NCI-H526 (cell line): ENCODE measurements at places on chromosomes 4 and X.

DNA sequence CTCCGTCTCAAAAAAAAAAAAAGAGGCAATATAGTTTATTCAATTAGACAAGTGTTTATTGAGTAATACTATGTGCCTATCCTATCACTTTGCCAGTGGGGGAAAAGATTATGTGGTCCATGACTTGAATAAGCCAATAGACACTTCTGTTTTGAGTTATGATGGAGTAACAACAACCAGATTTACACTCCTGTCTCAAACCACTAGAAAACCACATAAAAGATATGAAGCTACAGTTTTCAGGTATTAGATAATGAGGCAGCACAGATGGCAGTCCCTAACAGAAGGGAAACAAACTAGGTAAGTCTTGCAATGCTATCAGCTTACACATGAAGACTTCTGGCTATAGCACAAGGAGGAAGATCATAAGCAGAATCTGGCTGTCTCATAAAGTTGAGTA lies 22.5 kb downstream of the NFXL1 start:
- no peak for DNase-seq

- peak; percentile 58 for DNase-seq
Observed at GRCh38 chr4:42398171-42398870, 1.0 kb downstream of the SHISA3 start.

- DNase-seq, result no peak
Observed at GRCh38 chrX:39760930-39761329, 336.8 kb downstream of the BCOR start.

DNA sequence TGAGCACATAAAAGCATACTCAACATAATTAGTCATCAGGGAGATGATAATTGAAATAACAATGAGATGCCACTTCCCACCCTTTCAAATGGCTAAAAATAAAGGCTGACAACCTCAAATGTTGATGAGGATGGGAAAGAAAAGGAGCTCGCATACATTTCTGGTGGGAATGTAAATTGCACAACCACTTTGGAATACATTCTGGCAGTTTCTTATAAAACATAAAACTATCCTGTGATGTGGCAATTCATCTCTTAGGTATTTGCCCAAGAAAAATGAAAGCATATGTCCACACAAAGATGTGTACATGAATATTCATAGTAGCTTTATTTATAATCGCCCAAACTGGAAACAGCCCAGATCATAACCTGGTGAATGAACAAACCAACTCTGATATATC lies 687 bp upstream of the ZNF275 start:
- no peak for DNase-seq

- DNase-seq, result no peak
Observed at GRCh38 chrX:64202808-64203325, 2.6 kb downstream of the AMER1 start.

GRCh38 chr4:184423003-184423686 lies 51.2 kb downstream of the IRF2 start:
- DNase-seq, result no peak

DNA sequence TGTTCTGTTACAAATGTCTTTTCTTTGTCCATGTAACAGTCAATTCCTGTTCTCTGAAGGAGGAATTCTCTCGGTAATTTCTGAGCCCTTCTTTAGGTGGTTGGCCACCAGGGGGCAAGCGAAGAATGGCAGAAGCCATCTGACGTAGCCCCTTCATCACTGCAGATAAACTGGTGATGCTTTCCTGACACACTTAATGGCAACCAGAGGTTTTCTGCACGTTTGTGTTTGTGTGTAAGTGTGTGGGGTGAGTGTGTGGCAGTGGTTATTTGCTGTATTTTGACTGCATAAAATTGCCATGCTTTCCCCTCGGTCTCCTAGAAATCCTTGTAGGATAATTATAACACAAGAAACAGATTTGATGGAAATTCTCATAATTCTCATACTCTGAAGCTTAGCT lies 64.8 kb upstream of the STOX2 start:
- DNase-seq, result peak; percentile 20

- no peak for DNase-seq
Observed at GRCh38 chr4:99300934-99301333, 10.1 kb upstream of the ADH1A start.

- DNase-seq, result no peak
Observed at GRCh38 chrX:63809173-63809572, 24.2 kb upstream of the ARHGEF9 start.

DNA sequence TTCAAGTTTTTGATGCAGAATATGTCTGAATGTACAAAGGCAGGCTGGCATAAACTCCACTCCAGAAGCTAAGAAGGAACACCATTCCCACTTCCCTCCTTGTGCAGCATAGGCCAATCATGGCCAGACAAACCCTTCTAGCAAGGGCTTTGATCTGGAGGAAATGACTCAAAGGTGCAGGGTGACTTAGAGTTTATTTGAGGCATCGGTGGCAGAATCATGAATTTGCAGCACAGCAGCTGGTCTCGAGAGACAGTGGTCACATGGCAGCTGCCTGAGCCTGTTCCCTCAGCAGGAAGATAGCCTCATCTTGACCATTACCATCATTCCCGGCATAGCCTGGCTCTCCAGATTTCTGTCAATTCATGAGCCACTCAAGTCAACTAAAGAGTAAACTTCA lies 154.5 kb downstream of the ATP10D start:
- no peak for DNase-seq

DNA sequence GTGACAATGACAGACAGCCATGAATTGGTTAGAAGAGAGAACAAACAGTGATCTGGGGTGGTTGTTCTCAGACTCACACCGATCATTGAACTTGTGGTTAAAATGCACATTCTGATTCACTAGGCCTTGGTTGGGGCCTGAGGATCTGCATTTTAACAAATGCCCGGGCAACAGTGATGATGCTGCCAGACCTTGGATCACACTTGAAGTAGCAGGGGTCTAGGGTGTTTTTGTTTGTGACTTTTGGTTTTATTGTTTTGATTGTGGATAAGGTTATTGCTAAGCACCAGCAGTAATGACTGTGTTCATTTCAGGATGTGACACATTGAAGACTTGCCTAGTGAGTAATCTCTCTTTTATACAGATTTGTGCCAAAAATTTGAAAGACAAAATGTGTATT lies 36.5 kb downstream of the TXLNG start:
- DNase-seq, result no peak

DNA sequence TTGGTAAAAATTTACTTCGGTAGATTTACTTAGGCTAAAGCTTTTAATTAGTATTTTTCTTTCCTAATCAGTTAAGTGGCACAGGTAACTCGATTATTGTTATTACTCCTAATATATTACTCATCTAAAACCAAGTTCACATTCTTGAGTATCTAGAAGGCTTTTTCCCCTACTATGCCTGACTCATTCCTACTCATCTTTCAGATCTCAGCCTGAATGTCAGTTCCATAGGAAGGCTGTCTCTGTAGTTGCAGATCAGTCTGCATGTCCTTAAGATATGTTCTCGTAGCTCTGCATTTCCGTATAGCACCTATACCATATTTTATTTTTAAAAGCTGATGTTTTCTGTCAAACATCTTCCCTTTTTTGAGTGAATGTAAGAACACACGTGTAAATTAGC lies 5.9 kb upstream of the FAM184B start:
- no peak for DNase-seq

GRCh38 chr4:656436-657337 lies 17.4 kb downstream of the ATP5ME start:
- DNase-seq, result no peak

- no peak for DNase-seq
Observed at GRCh38 chr4:88014386-88014905, 7.0 kb downstream of the PKD2 start.

- no peak for DNase-seq
Observed at GRCh38 chrX:31240982-31241381, 169.1 kb upstream of the FTHL17 start.

GRCh38 chr4:56622176-56622575 lies 58.9 kb downstream of the HOPX start:
- no peak for DNase-seq

DNA sequence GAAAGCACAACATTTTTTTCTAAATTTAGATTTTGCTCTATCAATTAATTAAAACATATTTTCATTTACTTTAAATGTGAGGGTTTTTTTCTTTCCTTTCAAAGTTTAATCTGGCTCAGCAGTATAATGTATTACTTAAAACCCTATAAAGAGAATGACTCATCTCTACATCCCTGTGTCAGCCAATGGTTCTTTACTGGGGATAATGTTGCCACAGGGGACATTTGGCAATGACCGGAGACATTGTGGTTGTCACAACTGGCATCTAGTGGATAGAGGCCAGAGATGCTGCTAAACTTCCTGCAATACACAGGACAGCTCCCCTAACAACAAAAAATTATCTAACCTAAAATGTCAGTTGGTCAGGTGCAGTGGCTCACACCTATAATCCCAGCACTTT lies 53.8 kb downstream of the SYNPO2 start:
- DNase-seq, result no peak

DNA sequence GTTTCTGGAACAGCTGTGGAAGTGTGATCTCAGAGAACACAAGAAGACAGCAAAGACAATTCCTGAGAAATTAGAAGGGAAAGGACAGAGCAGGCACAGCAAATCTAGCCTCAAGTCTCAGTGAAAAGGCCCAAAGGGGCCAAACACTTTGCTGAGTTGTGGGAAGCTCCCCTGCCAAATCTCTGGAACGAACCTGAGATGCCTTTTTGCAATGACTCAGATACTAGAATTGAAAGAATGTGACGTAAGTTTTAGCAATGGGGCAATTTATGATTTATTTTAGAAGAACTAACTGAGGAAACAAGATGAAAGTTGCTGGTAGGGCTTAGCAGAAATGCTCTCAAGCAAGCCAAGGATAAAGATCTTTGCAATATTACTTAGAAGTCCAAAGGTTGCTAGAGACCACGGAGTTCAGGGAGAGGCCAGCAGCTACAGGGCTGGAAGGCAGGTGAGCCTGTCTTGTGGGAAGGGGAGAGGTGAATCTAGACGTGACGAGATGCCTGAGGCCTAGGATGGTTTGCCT lies 92.8 kb downstream of the AMELX start:
- DNase-seq, result no peak

DNA sequence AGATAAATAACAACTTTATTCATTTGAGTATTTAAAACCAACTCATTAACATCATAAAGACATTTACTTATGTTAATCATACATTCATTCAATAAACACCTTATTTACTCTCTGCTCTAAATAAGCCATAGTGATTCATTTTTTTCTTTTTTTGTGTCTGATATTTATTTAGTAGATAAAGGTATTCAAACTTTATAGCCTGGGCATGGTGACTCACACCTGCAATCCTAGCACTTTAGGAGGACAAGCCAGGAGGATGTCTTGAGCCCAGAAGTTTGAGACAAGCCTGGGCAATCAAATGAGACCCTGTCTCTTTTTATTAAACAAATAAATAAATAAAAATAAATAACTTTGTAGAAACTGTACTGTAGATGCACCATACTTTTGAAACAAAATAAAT lies 771.3 kb upstream of the PCDH7 start:
- no peak for DNase-seq

GRCh38 chr4:164011791-164012190 lies 517.3 kb downstream of the TMA16 start:
- no peak for DNase-seq

DNA sequence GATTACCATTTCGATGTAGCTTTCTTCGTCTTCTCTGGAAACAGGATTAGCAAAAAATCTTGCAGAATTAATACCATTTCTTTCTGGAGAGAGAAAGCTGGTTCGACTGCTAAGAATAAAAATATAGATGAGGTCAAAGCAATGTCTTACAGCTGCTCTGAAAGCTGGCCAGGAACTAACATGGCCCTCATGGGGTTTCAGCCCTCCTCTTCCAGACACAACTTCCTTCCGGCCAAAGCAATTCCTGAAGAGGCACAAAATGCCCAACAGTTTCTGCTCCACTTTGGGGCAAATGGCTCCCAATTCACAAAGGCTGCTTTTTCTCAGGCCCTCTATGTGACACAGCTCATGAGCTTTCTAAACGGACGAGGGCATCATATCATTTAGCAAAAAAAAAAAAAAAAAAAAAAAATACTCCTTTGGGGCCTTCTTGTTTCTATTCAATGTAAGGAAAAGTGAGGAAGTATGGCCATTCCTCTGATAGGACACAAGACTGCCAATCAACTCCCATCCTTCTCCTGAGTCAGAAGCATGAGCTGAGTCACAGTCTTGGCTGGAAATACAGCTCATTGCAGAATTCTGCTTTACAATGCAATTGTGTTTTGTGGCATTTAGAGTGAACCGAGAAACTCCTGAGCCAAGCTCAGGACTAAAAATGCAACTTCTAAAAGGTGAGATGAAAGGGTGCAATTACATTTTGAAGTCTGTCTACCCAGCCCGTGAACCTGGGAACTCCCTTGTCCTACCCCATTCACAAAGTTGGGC lies 42.7 kb upstream of the CTAG2 start:
- DNase-seq, result no peak
